ENCODE measurements at places on chromosomes 12 and 14. TPM values are rescaled to one million over a fixed set of nuclear protein-coding genes. Genes with fewer than 3 reads are reported as not detected.

The ARHGEF25 gene
- 21.3 TPM for polyA plus RNA-seq

The NPFF gene
- not detected for polyA plus RNA-seq

The CLEC6A gene
- not detected for polyA plus RNA-seq

The TCHP gene
- 10.1 TPM for polyA plus RNA-seq

The C14orf39 gene
- polyA plus RNA-seq, result not detected

The PARPBP gene
- polyA plus RNA-seq, result 0.43 TPM

The KRT77 gene
- polyA plus RNA-seq, result not detected

The CCDC197 gene
- not detected for polyA plus RNA-seq
